ENCODE measurements at places on chromosomes 5 and 9.

GRCh38 chr5:172940268-172941066, 18.8 kb upstream of the RPL26L1 start:
- DNase-seq = peak; percentile 40

- DNase-seq = no peak
Observed at GRCh38 chr5:89471115-89471514, 588.1 kb upstream of the MEF2C start.

- DNase-seq = no peak
Observed at GRCh38 chr5:98187945-98188344, 585.5 kb upstream of the RGMB start.

- no peak for DNase-seq
Observed at GRCh38 chr5:105730982-105731381, 1939.8 kb downstream of the EFNA5 start.

DNA sequence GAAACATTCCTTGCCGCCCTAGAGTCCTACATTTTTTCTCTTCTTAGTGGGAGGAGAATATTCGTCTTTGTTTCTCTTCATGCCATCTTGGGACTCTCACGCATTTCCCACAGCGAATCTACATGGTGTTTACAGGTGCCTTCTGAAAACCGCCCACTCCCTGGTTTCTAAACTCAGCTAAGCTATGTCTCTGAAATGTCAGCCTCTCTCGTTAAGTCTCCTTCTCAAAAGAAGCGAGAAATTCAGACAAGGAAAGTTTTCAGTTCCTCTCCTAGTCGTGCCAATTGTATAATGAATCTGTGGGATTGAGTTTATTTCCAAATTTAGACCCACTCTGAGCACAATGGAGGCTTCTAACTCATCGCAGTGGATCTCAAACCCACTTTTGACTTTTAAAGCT, 186.8 kb upstream of the NFIB start:
- no peak for DNase-seq

DNA sequence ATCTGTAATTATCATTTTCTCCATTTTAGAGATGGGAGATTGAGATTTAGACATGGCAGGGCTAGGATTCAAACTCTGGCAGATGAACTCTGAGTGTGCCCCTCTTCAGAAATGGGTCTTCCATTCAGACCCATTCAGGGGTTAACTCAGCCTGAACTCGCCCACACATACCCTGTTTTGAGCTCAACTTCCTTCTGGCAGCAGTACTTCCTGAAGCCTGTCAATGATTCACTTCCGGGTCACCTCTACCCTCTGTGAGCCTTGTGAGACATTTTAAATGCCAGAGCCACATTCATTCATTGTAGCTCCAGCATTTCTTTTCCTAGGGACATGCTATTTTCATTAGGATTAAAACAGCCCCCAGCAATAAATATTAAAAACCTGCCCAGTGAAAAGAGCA, 209.3 kb upstream of the SLC24A2 start:
- no peak for DNase-seq

DNA sequence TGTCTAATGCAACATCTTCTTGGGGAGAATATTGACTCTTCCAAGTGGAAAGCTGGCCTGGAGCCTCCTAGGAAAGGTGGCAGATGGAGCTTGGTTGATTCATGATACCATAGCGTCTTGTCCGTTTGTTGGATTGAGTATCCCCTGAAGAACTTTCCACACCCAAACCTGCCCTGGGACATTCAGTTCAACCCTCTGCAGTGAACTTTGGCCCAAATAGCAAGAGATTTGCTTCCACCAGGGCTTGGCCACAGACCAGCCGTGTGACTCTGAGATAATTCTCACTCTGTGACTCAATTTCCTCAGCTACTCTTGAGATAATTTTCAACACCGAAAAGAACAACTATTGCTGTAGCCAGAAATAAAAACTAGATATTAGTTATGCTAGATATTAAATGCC, 108.0 kb upstream of the RAD23B start:
- DNase-seq = no peak

DNA sequence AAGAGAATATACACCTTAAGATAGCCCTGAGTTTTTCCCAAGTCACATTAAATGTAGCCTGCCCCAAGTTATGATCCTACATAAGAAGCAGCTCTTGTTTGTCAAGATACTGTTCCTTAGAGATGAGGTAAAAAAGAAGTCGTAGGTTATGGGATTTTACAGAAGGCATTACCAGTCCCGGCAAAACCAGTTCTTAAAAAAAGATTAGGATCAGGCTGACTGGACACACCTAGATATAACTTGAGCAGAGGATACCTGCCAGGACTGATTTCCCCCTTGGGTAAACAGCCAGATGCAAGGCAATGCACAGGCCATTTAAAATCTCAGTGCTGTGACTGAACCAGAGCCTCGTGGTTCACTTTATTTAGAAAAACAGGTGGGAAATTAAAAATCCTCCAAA, 14.1 kb upstream of the SEMA5A start:
- DNase-seq = no peak

DNA sequence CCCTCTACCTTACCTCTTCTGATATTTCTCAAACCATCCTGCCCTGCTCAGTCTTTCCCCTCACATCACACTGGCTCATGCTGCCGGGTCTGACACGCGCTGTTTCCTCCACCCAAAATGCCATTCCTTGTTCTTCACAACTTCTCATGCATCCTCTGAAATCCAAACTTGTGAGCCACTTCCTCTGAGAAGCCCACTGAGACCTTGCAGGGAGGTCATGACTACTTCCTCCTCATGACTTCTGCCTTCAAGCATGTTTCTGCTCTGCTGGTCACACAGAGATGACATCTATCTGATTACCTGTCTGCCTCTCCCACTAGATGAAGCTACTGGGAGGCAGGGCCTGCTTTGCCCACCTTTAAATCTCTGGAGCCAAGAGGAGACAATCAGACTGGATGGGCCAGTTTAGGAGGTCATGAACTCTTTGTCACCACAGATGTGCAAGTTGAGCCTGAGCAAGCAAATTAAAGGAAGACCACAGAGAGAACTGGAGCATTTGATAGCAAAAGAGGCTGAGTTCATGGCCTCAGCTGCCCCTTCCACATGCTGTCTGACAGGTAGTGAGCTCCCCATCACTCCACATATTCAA, 119.8 kb upstream of the TBC1D2 start:
- DNase-seq = no peak

GRCh38 chr5:125874057-125874456, 549.2 kb upstream of the GRAMD2B start:
- DNase-seq = no peak

GRCh38 chr9:33287087-33287490, 3.2 kb upstream of the NFX1 start:
- peak; percentile 67 for DNase-seq

DNA sequence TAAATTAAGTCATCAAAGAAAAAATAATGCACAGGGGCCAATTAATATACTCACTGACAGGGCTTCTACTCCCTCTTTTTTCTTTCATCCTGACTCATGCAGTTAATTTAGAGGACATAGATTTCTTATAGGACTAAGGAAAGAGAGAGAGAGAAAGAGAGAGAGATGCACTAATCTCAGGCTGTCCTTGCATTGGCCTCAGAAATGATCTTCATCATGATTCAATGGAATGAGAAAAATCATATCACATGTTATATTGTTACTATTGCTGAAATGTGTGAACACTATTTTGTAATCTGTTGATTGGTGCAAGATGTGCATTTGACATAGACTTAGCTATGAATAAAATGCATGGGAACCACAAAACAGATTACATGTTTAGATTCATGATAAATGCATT, 608.3 kb upstream of the NUDT12 start:
- no peak for DNase-seq

GRCh38 chr9:71858812-71859211, 52.2 kb downstream of the ABHD17B start:
- DNase-seq = no peak

GRCh38 chr5:66326276-66326675, 182.2 kb downstream of the SREK1 start:
- DNase-seq = no peak

- DNase-seq = no peak
Observed at GRCh38 chr5:139113892-139114291, 84.3 kb downstream of the SIL1 start.

GRCh38 chr5:109354761-109355160, 55.0 kb downstream of the PJA2 start:
- no peak for DNase-seq

DNA sequence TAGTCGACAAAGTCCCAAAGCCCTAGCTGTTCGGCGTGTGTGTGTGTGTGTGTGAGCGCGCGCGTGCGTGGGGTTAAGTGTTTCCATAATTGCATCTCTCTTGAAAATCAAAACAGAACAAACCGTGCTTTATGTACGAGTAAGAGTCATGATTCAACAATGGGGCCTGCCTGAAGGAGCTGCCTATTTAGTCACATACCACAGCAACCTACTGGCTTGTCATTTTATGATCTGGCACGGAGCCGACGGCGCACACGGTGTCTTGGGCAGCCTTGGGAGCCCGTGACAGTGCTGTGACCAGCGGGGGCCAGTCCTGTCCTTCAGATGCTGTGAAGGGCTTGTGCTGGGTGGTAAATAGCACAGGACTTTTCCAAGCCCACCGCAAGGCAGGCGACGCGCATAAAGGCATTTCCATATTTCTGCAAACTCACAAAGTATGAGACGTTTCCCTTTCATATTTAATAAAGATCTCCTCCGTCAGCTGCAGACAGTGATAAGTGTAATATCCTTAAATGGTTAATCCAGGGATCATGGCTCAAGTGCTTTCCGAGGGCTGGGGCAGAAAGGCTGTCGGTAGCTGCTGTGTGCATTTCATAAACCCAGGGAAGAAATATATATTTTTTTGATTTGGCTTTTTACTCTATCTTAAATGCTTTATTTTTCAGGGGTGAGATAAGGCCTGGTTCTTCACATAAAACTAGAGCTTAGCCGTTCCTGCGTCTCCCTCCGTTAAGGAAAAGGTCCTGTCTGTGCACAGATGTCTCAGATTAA, 270.2 kb upstream of the IRX1 start:
- DNase-seq = no peak

DNA sequence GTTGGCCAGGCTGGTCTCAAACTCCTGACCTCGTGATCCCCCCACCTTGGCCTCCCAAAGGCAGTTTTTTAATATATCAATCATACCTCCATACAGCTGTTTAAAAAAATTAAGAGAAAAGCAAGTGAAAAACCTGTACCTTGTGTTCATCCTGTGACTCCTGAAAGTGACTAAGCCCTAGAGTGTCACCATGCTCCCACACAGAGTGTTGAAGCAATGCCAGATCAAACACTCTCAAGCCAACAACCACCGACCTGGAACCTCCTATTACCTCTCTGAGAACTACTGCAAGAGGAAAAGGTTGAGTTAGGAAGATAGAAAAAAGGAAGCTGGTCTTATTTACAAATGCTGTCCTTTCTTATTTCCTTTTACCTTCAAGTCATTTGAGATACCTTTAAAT, 123.5 kb downstream of the RASEF start:
- no peak for DNase-seq

- DNase-seq = no peak
Observed at GRCh38 chr9:19555214-19555613, 146.4 kb downstream of the ACER2 start.

DNA sequence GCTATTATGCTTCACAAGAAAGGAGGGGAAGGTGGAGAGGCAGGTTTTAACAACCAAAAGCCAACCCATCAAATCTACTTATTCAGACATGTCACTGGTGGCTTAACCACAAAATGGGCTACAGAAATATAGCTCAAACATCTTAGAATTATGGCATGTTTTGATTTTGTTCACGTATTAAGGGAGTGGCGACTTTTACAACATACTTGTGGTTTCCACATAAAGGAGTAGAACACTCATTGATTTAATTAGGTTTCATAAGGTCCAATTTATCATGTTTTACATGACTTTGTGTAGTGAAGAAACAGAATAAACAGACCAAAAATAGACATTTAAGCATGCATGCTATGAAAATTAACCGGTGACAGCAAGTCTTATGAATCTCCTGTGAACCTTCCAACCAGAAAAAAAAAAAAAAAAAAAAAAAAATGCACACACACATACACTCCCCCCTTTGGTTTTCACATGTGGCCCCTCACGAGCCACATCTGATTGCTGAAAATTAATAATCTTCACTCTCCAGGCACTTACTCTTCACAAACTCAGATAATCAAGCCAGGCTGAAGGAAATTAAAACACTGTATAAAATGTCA, 5.4 kb downstream of the ZNF608 start:
- no peak for DNase-seq

GRCh38 chr9:83034026-83034425, 28.9 kb downstream of the RASEF start:
- DNase-seq = no peak

DNA sequence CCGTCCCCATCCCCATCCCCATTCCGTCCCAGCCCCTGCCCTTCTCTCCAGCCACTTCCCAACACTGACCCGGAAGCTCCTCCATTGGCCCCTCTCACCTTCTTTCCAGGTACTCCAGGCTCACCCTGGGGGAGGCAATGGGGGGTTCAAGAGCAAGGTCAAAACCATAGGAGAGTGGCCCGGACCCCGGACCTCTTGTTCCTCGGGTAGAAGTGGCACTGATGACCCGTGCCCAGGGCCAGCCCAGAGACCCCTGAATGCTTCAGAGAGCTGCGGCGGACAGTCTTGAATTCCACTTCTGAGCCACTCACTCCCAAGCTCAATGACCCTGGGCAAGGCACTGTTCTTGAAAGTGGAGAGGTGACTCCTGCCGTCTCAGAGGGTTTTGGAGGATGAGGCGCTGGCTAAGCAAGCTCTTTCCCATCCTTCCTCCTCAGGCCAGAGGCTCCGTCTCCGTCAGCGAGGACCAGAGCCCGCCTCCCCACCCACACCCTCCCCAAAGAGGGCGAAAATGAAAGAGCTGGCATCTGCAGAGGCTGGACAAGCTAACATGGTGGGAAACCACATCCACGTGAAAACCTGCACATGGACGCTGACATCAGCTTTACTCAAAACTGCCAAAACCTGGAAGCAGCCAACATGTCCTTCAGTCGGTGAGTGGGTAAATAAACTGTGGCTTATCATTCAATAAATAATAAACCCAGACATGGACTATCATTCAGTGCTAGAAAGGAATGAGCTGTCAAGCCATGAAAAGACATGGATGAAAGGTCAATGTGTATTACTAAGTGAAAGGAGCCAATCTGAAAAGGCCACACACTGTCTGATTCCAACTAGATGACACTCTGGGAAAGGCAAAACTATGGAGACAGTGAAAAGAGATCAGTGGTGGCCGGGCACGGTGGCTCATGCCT, 27.3 kb upstream of the PHYKPL start:
- DNase-seq = no peak

GRCh38 chr5:144462577-144462976, 291.9 kb downstream of the KCTD16 start:
- no peak for DNase-seq

- no peak for DNase-seq
Observed at GRCh38 chr5:31855134-31856040, 216.5 kb downstream of the PDZD2 start.

DNA sequence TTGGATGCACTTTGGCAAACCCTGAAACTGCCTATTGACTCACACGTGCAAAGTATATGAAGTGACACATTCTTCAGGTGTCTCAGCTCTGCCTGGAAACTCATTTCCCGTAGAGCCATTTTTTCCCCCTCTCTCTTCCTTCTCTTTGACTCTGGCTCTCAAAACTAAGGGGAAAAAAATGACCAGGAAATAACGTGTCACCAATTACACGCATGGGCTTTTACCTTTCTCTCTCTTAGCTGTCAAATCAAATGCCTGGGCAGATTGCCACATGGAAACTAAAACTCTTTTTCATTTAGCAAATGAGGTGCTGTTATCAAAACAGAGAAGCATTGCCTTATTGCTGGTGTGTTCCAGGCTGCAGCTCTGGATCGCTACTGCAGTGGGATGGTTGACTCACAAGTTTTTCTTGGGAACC, 18.3 kb upstream of the IFNK start:
- no peak for DNase-seq

GRCh38 chr5:178069909-178070308, 43.4 kb upstream of the N4BP3 start:
- no peak for DNase-seq

GRCh38 chr5:107284822-107285525, 385.8 kb downstream of the EFNA5 start:
- DNase-seq = no peak

Measured in DMS 273 treated with DMSO at 0.1 percent for 48 hours (cell line).